ENCODE measurements at places on chromosomes 1 and 21.

- DNase-seq, result no peak
Measured at GRCh38 chr21:32519945-32520874, 65.1 kb downstream of the TCP10L start.

DNA sequence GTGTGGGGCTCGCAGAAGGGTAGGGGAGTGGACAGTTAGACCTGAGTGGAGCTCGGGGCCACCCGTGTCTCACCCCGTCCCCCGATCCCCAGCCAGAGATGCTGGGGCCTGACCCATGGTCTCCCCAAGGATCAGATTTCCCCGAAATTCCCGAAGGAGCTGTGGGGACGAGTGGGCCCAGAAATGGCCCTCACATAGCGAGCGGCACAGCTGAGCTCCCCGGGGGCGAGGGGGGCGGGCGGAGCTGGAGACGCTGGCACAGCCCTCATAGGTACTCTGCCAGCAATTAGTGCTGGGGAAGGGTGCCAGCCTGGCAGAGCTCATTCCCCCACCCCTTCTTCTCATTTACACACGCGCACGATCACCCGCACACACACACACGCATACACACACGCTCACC is 9.2 kb downstream of the CASZ1 start:
- no peak for DNase-seq

GRCh38 chr21:42848932-42849758 is 30.2 kb downstream of the WDR4 start:
- no peak for DNase-seq

GRCh38 chr1:119873135-119874015 is 22.9 kb downstream of the ADAM30 start:
- peak; percentile 69 for DNase-seq

DNA sequence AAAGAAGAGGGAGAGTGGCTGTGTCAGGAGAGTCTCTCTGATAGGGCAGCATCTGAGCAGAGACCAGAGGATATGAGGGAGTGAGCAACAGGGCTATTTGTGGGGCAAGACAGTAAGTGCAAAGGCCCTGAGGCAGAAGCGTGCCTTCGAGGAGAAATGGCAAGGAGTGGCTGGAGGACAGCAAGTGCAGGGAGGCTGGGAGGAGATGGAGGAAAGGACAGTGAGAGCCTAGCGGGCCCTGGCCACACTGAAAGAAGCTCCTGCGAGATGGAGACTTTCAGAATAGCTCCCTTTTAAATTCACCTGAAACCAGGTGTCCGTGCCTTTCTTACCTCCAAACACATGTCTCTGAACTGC is 25.2 kb downstream of the EXOC8 start:
- no peak for DNase-seq

DNA sequence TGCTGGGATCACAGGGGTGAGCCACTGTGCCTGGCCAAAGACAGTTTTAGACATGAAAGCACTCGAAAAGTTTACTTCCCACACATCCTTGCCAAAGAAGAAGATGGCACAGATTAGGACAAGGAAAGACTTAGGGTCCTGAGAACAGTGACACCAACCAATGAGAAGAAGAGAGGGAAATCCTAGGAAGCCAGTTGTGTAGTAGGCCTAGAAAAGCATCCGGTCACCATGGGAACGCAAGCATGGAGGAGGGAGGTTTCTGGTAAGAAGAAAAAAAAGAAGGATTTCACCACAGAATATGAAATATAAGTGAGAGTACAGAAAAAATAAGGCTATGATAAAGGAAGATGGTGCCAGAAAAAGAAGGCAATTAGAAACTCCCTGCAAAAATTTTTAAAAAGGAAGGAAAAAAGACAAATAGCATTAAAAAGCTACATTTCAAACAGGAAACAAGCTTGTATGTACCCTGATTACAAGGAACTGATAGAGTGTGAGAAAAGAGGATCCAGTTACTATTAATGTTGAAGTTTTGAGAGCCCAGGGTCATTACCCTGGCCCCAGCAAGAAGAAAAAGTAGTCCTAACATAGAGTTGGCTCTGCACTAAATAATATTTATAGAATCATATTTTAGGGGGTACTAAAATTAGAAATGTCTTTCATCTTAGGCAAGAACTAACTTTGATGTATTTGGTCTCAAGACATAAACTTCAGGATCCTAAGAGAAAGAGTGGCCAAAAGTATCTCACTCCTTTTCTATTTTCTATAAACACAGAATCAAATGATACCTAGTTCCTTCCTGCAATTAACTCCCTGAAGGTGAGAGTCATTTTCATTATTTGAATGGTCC is 16.1 kb downstream of the DIPK1A start:
- no peak for DNase-seq

DNA sequence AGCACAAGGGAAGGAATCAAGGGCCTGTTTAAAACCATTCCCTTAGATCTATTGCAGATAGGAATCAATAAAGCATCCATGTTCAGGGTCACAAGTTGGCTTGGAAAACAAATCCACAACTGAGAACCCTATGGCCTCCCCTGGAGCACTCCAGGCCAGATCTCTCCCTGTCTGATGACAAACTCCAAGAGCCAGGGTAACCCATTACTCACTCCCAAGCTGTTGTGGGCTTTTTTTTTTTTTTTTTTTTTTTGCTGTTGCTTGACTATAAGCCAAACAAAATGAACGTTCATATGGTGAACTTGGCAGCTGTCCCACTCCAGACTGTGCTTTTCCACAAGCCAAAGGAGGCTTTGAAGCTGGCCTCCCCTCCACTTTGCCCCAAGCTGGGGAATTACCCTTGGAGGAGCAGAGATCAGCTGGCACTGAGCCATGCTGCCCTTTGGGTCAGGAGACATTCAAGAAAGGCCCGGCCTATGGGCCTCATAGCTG is 35.7 kb upstream of the VAV3 start:
- DNase-seq, result peak; percentile 69

- peak; percentile 51 for DNase-seq
Measured at GRCh38 chr1:975896-976683, 5.8 kb downstream of the PERM1 start.

GRCh38 chr1:215104283-215104682 is 21.7 kb downstream of the KCNK2 start:
- DNase-seq, result no peak

DNA sequence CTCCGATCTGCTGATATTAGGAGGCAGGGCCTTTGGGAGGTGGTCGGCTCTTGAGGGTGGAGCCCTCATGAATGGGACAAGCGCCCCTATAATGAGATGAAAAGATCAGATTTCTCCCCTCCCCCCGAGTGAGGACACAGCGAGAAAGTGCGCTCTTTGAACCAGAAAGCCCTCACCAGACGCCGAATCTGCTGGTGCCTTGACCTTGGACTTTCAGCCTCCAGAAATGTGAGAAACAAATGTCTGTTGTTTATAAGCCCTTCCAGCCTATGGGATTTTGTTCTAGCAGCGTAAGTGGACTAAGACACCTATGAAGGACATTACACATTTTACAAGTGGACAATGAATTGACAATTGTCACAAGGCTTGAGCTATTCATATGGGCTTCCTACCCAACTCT is 80.2 kb downstream of the RIPK4 start:
- DNase-seq, result no peak

- no peak for DNase-seq
Measured at GRCh38 chr1:240455228-240455821, 156.6 kb downstream of the GREM2 start.

- DNase-seq, result no peak
Measured at GRCh38 chr1:2868571-2869195, 67.2 kb upstream of the TTC34 start.

DNA sequence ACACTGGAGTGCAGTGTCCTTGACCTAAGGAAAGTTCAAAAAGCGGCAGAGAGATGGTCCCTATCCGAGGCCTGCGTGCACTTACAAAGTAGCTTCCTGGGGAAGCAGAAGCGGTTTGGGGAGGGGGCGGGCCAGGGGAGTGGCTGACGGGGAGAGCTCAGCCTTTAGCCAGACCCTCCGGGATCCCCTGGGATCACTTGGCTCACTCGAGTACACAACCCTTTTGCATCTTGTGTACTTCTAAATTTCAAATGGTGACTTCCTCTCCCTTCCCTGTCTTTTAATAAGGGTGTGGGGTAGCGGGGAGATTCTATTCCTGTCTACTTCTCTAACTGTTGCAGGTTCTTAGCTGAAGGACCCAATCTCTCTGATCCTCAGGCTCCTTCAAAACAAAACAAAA is 18.1 kb upstream of the SNX27 start:
- DNase-seq, result no peak

- DNase-seq, result no peak
Measured at GRCh38 chr1:29417147-29417858, 181.0 kb downstream of the PTPRU start.

- no peak for DNase-seq
Measured at GRCh38 chr21:23690316-23690715, 1917.0 kb downstream of the MRPL39 start.

DNA sequence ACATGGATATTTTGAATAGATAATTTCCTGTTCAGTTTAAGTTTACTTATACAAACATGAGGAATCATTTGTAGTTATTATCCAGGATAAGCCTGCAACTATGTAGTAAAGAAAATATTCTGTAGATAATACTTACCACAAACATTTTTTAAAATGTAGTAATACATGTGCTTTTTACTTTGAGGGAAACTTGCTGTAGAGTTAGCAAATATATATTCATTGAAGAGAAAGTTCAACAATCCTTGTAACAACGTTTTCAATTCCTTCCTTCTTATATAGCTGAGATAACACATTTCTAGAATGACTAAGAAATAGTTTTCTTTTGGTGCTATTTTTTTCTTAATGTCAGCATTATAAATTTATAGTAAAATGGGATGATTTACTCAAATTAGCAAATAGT is 664.6 kb upstream of the ADAMTS5 start:
- DNase-seq, result no peak

- no peak for DNase-seq
Measured at GRCh38 chr1:20716232-20716631, 1.6 kb downstream of the KIF17 start.

DNA sequence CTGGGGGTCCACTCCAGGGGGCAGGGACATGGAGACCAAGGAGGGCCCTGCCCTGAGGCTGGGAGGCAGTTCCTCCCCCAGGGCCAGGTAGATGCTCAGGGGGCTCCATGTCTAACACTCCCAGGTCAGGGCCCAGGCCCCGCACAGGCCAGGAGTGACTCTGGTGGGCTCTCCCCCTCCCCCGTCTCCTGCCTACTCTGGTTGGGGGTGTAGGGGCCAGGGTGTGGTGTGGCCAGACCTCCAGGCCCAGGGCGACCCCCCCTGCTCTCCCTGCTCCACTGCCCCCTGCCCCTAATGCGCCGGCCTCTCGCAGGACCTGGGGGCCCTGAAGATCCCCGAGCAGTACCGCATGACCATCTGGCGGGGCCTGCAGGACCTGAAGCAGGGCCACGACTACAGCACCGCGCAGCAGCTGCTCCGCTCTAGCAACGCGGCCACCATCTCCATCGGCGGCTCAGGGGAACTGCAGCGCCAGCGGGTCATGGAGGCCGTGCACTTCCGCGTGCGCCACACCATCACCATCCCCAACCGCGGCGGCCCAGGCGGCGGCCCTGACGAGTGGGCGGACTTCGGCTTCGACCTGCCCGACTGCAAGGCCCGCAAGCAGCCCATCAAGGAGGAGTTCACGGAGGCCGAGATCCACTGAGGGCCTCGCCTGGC is 19.7 kb upstream of the CCDC27 start:
- DNase-seq, result no peak

- DNase-seq, result no peak
Measured at GRCh38 chr1:165905853-165906252, 78.4 kb downstream of the UCK2 start.

DNA sequence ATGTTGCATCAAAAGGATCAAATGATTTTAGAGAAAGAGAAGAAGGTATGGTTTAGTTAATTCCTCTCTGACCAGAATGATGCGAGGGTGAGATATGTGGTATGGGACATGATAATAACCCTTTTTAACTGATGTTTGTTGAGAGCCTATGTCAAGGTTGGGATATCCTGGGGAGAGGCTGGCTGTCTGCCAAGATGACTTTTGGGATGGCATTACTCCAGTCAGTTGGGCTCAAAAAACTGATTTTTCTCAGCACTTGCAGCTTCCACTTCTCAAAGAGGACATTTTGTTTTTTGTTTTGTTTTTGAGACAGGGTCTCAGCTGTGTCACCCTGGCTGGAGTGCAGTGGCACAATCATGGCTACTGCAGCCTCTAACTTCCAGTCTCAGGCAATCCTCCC is 17.7 kb upstream of the STX12 start:
- no peak for DNase-seq

DNA sequence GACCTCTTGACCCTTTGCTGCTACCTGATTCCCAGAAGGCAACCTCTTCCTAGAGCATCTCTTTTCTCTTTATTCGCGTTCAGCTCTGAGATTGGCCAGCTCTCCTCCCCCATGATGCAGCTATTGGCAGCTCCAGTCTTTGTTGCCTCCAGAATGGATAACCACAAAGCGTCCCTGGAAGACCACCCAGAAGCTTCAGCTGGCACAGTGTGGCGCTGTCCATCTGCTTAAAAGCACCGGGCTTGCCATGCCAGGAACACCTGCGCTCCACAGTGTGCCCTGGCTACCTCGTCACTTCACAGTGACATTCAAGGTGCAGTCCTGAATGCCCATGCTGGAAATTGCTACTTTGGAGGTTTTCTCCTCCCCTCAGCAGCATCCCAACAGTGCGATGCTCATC is 353.9 kb downstream of the LMO4 start:
- no peak for DNase-seq

GRCh38 chr1:16043521-16043920 is at the start of gene CLCNKB:
CLCNKB (plus strand) TSS chr1:16043782; CDS start chr1:16044493, 711 bp downstream.
- no peak for DNase-seq

DNA sequence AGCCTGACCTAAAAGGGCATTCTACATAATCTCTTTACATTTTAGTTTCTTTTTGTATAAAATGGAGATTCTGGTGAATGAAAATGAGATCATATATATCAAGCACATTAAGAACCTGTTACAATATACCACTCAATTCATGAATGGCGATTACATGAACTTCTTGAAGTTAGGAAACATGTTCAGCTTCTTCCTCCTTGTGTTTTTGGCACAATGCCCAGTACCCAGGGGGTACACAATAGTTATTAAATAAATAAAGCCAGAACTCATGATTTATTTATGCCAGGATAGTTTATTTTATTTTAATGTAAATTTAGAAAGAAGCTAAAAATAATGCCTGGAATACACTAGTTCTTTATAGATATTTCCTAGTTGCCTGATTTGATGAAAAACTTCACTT is 186.0 kb upstream of the PTGFR start:
- DNase-seq, result no peak

DNA sequence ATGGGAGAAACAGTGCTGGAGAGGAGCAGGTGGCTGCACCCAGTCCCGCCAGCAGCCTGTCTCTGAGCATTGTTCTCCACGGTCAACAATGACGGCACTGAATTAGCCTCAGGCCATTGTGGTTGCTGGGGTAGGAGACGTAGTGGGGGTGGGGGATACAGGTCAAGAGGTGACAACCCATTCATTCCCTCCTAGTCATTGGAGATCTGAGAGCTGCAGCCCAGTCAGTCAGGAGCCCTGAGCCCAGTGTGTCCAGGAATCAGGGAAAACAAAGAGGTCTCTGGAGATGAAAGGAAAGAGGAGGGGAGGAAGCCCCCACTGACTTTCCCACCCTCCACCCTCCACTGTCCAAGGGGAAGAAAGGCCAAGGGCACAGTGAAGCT is 15.3 kb downstream of the SMIM12 start:
- no peak for DNase-seq

- no peak for DNase-seq
Measured at GRCh38 chr1:7681401-7681800, 89.7 kb upstream of the VAMP3 start.

Data from renal pelvis (tissue), 12 donors.